ENCODE measurements at places on chromosomes 16 and 17.

DNA sequence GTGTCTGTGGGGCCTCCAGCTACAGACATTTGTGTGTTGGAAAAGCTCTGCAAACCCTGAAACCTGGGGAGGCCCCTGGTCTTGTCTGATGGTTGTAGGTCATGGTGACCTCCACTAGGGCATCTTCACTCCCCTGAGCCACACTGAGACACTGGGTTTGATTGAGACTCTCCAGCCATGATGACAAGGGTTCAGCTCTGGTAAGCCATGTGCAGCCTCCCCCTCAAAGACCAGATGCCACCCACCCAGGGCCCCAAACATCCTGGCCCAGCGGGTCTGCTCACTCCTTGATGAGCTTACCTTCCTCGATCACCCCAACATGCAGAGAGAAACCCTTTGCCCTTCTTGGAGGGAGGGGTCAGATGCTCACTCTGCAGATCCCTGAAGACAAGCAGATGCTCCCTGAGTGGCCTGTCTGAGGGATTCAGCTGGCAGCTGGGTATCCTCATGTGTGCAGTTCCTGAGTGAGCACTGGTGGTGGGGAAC, 101.6 kb downstream of the METRNL start:
- no peak for DNase-seq

- DNase-seq = no peak
Observed at GRCh38 chr17:38561416-38562214, 44.1 kb downstream of the SRCIN1 start.

DNA sequence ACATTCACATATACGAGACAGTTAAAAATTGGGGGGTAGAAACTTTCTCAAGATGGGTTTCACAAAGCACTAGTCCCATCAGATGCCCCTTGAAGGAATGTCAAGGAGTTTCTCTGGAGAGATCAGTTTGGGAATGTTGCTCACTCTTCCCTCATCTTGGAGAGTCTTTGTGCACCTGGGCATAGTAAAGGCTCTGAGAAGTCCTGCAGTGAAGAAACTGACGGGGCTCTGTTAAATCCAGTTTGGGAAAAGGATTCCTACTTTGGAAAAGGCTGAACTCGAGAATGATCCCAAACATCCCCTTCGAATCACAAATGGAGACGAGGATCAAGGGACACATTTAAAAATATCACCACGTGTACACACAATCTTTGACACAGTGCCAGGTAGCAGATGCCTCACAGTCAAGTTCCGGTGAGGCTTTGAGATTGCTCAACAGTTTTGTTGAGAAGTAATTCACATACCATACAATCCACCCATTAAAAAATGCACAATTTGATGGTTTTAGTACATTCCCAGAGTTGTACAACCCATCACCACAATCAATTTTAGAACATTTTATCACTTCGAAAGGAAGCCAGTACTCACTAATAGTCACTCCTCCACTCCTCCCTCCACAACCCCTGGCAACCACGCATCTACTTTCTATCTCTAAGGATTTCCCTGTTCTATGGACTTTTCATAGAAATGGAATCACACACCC, 203.4 kb upstream of the FOXF1 start:
- no peak for DNase-seq

GRCh38 chr17:59105852-59106462, 723 bp downstream of the TRIM37 start:
- peak; percentile 37 for DNase-seq

DNA sequence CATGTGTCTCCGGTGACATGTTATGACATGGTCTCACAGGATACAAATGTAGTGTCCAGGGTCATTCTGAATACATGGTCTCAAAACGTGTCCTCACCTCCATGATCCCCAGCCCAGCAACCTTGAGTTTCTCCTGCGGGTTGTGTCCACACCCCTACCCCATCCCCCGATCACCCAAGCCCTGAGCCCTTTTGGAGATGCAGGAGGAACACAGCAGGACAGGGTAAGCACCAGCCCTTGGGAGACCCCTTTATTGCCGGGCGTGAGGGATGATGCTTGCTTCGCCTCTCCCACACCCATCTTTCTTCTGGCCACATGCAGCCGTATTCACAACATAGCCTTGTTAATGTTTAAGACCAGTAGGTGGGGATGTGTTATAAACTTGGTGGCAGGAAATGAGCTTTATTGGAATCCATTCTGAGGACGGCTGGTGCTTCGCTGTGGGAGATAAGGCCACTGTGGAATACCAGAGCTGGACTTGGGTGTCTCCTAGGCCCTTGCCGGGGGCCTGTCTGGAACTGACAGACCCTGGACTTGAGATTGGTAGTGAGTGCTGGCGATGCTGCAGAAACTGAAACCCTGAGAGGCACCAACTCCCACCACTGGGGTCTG, 5.5 kb downstream of the TMEM132E start:
- DNase-seq = no peak

GRCh38 chr17:78923660-78924453, 1.3 kb downstream of the TIMP2 start:
- peak; percentile 12 for DNase-seq

DNA sequence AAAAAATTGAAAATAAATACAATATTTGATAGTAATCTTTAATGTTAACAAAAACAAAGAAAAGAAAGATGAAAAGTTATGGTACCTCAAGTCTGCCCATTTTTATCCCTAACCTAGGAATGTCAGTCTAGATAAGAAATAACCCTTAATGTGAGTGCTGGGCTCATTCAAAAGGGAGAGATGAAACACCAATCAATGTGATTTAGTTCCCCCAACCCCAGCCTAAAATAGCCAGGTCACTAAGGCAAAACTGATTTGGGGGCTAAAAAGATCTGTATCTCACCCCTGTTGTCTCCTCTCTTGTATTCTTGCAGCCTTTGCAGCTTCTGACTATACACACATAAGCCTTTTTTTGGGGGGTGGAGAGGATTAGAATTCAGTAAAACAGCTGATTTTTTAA, 3.2 kb upstream of the IGF2BP1 start:
- no peak for DNase-seq

DNA sequence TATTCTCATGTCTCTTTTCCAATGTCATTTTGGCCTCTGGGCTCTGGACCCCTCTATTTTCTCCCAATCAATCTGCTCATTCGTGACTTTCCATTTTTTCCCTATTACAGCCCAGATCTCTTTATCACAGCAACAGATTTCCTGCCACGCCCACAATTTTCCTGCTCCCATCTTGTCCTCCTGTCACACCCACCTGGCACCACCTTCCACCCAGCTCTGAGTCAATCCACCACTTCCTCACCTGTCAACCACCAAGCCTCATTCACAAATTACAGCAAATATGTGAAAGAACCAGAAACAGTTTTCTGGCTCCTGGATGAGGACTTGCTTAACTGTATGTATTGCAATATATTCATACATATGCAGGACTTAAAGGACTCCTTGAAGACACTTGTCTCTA, 311.3 kb downstream of the GRIN2A start:
- no peak for DNase-seq

DNA sequence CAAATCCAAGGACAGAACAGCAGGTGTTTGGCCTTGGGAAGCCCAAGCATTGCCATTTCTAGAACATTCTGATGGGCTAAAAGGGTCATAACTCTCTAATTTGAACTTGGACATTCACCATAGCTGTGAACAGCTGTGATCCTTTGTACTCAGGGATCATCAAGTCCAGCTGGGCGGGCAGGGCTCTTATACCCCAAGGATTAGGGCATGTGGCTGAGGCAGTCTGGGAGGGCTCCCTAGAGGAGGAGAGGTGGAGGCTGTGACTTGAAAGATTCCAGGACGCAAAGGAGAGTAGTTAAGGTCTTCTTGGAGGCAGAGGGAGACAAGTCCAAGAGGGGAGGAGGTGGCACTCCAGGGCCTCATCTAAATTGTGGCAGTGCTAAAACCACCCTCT, 233.1 kb upstream of the GSE1 start:
- no peak for DNase-seq

- no peak for DNase-seq
Observed at GRCh38 chr17:60163108-60163784, 13.5 kb downstream of the CA4 start.

- DNase-seq = no peak
Observed at GRCh38 chr17:3977387-3977786, 13.2 kb upstream of the ATP2A3 start.

- no peak for DNase-seq
Observed at GRCh38 chr17:61524319-61524718, 66.7 kb downstream of the NACA2 start.

DNA sequence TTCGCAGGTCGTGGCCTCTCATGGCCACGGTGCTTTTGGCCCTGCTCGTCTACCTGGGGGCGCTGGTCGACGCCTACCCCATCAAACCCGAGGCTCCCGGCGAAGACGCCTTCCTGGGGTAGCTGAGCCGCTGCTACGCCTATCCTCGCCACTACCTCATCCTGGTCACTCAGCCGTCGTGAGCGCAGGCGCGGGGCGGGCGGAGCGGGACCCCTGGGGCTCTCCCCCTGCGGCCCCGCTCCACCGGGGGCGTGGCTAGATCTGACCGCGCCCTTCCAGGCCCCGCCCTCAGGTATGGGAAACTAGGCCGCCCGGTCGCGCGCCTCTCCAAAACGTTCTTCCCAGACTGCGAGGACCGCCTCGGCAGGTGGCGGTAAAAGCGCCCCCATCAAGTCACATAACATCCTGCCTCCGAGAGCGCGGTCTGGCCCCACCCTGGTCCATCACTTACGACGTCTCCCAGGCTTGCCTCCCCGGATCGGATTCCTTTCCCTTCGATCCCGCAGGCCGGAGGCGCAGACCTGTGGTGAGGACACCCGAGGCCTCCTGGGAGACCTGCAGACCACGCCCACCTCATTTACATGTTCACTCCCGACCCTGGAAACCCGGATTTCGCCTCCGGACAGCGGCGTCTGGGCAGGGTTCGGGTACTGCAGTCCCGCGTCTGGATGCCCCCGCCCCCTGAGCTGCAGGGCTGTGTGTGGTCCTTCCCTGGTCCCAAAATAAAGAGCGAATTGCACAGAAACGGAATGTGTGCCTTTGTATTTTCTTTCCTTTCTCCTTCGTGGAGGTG, 91.5 kb upstream of the TMEM97 start:
- DNase-seq = no peak

DNA sequence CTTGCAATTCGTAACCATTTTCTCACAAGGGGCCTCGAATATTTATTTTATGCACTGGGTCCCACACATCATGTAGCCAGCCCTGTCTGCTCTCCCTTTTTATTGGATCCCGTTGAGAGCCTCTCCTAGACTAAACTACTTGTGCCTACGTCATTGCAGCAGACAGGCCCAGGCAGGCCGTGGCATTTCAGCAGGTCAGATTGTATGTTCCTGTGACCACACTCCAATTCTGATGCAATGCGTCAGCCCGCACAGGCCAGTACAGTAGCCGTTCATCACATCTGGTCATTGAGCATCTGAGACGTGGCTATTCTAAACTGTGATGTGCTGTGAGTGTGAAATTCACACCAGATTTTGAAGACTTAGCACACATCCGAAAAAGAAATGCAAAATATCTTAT, 42.2 kb downstream of the ABAT start:
- DNase-seq = no peak

DNA sequence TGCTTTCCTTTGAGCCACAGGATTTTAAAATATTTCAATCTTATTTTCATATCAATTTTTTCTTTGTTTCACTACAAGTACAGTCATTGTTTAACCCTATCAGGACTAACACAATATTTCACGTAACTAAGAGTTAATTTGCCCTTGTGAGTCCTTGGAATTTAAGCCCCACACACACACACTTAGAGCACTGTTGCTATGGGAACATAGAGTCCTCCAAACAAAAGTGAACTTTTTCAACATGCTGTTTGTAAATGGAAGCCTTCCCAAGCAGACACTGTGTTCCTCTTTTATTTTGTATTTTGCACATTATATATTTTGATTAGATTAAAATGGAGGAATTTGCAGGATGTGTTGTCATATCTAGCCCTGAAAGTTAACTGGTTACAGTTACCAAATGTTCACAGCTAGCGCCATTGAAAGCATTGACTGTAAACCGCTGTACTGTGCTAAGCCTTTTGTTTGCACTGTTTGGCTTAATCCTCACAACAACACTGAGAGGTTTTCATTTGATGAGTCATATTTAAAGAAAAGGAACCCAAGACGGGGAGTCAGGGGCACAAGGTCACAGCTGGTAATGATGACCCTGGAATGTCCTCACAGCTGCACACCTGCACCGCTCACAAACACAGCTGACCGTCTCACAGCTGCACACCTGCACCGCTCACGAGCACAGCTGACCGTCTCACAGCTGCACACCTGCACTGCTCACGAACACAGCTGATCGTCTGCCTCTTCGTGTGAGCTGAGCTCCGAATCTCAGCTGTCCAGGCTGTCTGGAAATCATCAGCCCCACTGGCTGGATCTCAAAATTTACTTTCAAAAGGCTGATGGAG, 6.3 kb downstream of the HSBP1 start:
- DNase-seq = no peak

DNA sequence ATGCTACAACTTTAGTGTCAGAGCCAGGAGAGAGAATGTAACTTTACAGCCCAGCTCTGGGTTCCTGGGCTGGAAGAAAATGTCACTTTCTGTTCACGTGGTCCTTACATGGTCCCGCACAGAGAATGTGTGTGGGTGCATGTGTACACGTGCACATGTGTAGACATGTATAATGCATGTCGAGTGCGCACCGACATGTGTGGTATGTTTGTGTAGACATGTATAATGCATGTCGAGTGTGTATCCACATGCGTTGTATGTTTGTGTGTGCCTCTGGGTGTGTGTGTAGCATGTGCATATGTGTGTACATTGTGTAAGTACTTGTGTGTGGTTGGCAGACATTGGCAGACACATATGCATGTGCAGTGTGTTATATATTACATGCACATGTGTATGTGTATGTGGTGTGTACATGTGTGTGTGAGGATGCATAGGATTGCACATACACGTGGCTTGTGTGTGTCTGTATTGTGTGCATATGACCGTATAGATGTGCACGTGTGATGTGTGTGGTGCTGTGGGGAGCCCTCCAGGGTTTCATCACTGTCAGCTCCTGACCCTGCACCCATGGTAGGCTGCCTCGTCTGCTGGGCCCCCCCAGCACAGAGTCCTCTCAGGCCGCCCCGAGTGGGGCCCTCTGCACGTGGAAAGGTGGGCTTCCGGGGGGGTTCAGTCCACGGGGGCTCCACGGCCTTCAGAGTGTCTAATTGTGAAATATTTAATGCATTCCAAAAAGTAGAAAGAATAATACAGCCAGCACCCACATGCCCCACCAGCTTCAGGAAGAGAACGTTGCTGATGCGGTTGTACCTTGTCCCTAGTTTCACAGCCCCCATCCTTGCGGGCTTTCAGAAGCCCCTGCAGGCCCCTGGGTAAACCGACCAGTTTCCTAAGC, 214.2 kb upstream of the GSE1 start:
- DNase-seq = no peak
